ENCODE measurements at places on chromosomes 1 and 21.

DNA sequence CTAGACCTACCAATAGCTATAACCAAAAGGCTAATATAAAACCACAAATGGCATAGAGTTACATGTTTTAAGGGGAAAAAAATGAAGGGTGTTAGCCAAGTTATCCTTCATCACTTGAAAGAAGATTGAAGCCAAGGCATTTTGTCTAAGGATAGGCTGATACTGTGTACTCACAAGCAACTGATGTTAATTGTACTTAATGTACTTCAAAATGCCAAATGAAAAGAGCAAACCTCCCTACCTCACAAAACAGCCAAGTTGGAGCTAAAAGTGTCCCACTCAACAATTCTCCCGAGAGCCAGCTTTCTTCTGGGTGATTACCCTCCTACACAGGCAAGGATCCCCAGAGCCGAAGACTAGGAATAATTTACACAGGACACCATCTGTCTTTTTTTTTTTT, 4.4 kb upstream of the IGSF3 start:
- no peak for DNase-seq

DNA sequence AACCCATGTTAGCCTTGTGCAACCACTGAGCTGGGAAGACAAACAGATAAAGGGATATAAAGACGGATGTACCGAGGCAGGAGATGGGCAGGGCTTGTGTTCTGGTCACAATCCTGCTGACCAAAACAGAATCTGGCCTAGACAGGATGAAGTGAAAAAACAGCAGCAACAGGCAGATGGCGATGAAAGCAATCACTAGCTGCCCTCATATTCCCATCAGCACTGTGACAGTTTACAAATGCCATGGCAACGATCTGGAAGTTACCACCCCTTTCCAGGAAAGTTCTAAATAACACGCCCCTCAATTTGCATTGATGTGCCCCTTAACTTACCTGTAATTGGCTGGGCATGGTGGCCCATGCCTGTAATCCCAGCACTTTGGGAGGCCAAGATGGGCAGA, 40.6 kb upstream of the CD46 start:
- no peak for DNase-seq

DNA sequence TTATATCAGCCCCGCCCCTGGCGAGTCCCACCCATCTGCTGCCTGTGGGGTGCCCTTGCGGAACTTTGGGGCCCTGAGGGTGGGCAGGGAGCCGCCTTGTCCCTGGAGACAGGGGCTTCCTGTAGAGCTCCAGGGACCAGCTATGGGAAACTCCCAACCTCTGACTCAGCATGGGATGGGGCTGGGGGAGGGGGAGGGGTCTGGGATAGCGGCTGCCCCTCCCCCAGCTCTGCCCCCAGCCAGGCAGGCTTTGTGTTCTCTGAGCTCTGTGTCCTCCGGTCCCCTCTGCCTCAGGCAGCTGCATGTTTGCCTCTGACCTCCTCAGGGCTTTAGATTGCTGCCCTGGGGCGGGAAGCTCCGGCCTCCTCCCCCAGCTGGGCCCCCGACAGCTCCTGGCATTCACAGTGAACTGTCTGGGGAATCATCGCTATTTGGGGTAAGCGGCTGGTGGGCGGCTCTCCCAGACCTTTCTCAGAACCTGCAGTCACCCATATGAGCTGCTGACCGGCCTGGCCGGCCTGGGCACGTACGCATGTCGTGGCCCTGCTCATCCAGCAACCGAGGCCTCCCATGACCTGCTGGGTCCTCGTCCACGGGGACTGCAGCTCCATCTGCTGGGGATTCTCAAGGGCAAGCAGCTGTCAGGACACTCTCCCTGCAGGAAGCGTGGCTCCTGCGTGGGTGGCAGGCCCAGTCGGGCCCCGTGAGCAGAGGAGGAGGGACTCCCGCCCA, 17.1 kb downstream of the ARHGEF16 start:
- DNase-seq, result peak; percentile 17

DNA sequence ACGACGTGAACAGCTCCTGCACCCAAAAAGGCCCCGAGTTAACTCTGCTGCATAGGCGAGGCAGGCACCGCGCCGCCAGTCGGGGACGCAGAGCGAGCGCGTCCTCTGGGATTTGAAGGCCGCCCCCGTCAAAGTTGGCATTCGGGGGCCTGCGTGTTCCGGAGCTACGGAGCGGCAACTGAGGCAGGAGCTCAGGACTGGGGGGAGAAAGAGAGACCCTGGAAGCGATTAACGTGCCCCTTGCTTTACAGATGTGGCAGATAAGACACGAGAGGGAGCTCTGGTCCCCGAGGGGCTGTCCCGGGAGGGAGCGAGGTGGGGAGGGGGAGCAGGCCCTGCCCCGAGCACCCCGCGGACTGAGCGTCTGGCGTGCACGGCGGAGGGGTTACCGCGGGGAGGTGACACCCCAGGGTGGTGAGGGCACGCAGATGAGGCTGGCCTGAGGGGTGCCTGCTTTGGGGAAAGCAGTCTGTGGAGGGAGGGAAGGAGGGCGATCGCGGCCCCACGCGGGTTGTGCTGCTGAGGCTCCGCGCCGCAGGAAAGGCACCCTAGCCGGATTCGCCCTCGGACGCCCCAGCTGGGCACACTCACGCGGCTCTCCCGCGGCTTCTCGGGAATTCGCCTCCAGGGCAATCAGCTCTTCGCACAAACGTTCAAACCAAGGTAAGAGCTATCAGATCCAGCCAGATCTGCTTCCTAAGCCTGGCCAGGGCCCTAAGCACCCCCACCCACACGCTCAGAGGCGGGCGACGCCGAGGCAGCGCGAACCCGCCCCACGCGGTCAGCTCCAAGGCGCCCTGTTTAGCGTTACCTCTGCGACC, 26.5 kb downstream of the ACTA1 start:
- DNase-seq, result no peak

GRCh38 chr1:77866296-77866695, 22.1 kb upstream of the NEXN start:
- DNase-seq, result no peak

DNA sequence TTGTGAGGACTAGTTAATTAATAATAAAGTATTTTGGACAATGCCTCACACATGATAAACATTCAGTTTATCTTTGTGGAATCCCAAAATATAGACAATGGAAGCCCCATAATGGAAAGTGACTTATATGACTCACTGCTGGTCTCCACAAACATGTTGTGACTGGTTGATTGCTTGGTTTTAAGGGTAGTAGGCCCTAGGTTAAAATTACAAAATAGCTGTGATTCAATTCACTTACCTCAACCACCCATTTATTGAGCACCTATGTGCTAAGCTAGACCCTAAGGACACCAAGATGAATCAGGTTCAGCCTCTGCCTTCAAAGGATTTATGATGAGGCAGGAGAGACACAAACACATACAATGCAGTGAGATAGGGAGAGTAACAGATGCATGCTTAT, 42.4 kb downstream of the KANK4 start:
- DNase-seq, result no peak

- DNase-seq, result no peak
Observed at GRCh38 chr1:119974013-119974412, 77.7 kb upstream of the ADAM30 start.

DNA sequence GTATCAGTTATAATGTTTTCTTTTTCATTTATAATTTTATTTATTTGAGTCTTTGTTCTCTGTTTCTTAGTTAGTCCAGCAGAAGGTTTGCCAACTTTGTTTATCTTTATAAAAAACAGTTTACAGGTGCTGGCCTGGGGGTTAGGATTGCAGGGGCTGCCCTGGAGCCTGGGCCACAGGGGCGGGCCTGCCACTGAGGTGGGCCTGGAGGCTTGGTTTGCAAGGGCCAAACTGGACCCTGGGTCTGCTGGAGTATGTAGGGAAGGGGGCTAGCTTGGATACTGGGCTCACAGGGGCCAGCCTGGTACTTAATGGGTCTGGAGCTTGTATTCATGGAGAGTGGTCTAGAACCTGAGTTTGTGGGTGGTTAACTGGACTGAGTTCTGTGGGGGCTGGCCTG, 789.9 kb upstream of the ADGRL4 start:
- no peak for DNase-seq

DNA sequence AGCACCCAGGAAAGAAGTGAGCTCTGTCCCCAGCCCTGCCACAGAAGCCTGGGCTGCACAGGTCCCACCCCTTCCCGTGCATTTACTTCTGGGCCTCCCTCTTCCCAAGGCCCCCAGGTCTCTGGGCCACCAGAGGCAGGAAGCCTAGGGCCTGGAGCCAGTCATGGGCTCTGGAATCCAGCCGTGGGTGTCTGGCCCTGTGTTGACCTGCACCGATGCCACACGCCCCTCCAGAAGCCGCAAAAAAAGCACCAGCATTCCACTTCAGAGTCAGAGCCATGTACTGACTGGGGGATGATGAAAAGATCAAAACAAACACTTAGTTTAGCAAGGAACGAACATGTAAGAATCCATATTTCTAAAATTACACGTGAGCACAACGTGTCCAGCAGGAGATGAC, 141.7 kb downstream of the NPHP4 start:
- DNase-seq, result no peak

DNA sequence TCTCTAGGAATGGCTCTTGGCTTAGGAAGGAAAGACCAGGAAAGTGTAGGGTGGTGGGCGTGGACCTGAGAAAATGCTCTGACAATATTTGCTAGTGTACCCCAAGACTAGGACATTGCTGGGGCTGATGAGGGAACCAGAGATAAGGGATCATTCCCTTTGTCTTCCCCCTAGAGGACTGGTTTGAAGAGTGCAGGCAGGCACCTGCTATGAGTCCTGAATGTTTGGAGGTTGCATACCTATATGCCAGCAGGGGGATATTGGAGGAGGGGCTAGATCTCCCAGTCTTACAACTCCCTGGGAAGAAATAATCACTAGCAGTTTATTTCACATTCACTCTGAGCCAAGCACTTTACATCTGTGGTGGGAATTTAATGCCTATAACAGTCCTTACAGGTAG, 6.0 kb upstream of the BCL10 start:
- no peak for DNase-seq
